ENCODE measurements at places on chromosomes 3 and 15.
A peak's percentile ranks its signal among the peaks of the same experiment; 100 is the strongest.

- DNase-seq: no peak
Measured at GRCh38 chr3:97515076-97515475, 249.5 kb upstream of the ARL6 start.

- DNase-seq: no peak
Measured at GRCh38 chr3:112769286-112769978, 77.2 kb downstream of the CD200R1L start.

GRCh38 chr3:140630866-140631265 lies 47.0 kb upstream of the TRIM42 start:
- no peak for DNase-seq

DNA sequence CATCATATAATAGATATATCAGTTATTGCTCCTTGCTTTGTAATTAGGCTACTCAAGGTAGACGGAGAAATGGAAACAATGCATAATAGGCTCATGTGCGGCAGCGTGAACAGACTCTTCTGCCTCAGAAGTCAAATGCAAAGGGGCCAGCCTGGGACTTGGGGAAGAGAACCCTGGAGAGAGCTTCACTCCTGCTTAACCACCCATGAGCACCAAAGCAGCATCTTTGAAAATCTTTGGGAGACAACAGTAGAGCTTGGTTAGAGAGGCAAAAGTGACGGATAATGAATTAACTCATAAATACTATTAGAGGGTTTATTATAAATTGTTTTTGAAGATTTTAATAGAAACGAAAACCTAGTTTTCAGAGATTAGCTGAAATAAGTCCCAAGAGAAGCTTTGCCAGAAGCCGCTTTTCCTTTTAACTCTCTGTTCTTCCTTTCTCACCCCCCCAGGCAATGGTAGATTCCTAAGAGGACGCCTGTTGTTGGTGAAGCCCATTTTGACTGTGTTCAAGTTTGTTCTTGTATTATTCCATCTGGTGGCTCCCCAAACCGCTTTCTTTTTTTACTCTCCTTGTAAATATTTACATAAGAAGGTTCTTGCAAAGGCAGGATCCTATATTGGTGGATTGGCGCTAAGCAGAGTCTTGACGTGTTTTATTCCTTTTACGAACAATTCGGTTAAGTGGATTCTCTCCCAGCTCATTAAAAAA lies 196.0 kb upstream of the TPRG1 start:
- DNase-seq: no peak

GRCh38 chr3:161579395-161580126 lies 83.0 kb downstream of the OTOL1 start:
- no peak for DNase-seq

- DNase-seq: no peak
Measured at GRCh38 chr3:52537165-52537620, 788 bp downstream of the UQCC5 start.

DNA sequence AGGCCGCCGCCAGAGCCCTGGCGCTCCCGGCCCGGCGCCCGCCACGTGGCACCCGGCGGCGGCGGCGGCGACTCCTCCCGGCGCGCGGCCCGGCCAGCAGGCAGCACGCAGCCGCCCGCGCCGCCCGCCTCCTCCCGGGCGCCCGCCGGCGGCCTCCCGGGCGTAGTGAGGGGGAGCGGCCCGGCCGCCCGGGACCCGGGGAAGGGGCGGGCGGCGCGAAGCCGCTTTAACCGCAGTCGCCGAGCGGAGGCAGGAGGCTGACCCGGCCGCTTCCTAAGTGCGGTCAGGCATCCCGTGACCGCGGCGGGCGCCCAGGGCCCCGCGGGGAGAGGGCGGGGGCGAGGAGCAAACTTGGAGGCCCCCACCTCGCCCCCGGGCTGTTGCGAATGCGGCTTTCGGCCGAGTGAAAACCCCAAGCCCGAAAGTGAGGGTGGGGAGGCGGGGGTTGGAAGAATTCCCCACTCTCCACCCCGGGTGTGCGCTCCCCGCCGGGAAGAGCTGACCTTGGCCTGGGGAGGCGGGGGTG lies 1.7 kb upstream of the HES1 start:
- DNase-seq: no peak

- DNase-seq: no peak
Measured at GRCh38 chr15:89243046-89243690, 611 bp upstream of the FANCI start.

DNA sequence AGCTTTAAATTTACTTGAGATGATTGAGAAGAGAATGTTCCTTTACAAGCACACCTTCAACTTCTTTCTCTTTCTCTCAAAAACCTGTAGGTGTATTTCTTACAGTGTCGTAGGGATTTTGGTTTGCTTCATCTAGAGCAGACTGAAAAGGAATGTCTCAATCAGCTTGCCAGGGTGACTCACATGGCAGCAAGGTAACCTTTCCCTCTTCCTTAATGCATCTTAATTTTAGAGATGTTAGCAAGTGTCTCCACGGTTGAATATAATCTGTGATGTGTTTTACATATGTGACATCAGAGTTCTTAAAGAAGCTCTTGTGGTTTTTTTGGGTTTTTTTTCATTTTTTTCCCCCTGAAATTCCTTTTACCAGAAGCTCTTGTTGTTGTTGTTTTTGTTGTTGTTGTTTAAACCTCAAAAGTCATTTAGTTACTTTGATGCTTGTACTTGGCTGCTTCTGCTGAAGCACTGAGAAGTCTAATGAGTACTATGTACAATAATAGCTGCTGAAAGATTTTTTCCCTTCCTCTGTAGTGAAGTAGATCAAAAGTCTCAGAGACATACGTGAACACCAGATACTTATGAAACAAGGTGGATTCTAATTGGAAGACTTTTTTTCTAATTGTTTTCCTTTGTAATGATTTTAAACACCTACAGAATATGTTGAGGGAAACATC lies 83.1 kb downstream of the RETNLB start:
- no peak for DNase-seq

DNA sequence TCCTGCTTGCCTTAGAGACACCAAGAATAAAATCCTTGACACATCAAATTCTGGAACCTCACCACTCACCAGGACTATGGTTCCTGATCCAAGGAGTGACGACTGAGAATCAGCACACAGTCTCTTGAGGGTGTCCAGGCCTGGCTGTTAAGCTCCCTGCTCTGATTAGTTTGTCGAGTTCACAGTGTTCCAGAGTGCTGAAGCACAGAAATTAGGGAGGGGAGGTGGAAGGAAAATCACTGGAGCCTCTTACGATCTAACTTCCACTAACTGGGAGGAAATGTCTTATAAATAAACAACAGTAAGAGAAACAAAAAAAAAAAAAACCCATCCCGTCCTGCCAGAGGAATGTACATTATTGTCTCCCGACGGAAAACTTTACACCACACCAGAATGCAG lies 330.2 kb downstream of the TIGIT start:
- peak; percentile 41 for DNase-seq

DNA sequence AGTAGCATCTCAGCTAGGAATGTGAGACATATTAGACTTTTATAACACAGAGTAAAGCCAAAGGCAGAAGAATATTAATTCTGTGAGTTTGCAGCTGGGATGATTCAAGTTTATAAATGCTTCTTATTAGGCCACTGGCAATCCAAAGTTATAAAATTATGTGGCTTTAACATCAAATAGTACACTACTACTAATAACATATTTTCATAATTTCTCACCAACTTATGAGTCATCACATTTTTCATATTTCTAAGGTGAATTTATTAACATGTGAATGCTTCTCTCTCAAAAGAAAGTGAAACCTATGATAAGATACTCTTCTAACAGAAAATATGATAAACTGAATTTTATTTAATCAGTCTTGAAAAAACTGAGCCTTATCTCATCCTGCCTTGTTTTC lies 1348.2 kb upstream of the ALCAM start:
- no peak for DNase-seq

DNA sequence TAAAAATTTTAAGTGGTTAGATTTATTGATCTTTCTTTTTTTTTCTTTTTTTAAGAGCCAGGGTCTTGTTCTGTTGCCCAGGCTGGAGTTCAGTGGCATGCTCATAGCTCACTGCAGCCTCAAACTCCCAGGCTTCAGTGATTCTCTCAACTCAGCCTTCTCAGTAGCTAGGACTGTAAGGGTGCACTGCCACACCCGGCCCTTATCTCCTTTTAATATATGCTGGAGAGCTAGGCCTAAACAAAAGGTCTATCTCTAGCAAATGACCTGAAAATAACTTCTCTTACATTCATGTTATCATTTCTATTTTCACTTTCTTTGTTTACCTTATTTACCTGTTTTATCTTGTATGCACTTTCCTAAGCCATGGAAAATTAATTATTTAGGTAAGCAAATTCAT lies 35.2 kb upstream of the MELTF start:
- no peak for DNase-seq

DNA sequence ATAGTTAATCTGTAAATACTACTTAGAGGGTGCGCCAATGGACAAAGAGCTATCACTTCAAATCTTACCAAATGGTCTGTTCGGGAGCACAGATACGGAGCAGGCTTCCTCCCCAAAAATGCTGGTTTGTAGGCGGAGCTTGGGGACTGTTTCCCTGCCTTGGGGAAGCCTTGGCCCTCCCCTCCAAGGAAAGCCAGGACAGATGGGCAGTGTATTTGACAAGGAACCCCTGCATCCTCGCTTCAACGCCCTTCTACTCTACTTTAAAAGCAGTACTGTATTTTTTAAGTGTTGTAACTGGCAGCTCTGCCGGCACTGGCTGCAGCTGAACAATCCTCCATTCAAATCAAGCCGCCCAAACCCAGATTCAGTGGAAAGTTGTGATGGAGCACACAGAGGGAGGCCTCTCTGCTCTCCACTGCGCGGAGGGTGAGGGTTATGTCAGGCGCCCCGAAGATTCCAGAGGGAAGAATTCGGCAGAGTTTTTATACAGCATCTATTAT lies 83.1 kb upstream of the FNDC3B start:
- no peak for DNase-seq

DNA sequence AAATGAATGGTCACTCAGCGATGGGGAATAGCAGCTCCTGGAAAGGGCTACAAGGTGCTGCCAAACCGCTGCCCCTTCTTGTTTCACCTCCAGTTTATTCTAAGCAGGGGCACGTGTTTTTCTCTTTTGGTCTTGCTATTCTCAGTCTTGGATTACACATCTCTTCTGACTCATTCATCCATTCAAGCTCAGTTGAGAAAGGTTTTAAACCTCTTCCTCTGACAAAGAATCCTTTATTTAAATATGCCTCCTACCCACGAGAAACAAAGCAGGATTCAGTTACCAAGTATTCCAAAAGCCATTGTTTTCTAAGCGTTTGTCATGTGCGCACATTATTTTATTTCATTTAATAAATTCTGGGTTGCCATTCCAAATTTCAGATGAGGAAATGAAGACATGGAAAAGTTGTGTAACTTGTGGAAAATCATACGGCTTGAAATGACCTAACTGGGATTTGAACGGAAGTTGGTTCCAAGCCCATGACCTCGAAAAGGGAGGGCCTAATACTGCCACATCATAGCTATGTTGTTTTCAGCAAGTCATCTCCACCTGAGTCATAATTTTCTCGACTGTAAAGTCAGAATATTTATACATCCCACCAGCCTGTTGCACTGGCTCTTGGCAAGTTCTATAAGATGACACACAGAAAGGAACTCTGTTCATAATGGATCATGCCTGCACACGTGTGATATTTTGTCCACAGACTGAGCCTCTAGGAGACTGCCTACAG lies 292.0 kb upstream of the SLCO3A1 start:
- peak; percentile 85 for DNase-seq

DNA sequence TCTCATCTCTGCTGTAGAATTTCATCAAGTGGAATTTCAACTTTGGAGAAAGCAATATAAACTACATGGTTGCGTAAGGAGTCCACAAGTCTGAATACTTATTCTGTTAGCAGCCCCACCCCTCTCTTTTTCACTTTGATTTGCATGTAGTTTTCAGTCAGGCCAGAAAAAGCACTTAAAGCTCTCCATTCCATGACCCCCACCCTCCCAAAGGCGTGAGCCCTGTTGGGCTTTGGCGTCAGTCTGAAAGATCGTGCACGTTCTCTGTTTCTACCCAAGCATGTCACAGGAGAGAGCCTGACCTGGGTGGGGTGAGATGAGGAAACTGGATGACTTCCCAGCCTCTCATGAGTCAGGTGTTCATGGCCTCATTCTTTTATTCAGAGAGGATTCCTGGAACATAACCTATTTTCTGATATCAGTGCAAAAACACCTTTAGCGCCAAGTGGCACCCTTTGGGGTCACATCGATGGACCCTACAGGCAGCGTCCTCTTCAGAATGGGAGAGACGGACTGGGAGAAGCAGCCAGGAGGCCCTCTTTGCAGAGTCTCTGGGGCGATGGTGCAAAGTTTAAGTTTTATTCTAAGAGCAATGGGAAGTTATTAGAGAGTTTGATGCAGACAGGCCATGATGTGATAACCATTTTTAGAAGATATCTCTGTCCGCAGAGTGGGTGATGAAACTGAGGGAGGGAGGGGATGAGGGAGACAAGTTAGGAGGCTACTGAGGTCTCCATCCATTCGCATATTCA lies 55.8 kb downstream of the LSM3 start:
- DNase-seq: no peak

- DNase-seq: peak; percentile 24
Measured at GRCh38 chr15:64503197-64503596, 42.8 kb downstream of the ZNF609 start.

- peak; percentile 18 for DNase-seq
Measured at GRCh38 chr3:188529228-188529627, 375.3 kb downstream of the LPP start.

DNA sequence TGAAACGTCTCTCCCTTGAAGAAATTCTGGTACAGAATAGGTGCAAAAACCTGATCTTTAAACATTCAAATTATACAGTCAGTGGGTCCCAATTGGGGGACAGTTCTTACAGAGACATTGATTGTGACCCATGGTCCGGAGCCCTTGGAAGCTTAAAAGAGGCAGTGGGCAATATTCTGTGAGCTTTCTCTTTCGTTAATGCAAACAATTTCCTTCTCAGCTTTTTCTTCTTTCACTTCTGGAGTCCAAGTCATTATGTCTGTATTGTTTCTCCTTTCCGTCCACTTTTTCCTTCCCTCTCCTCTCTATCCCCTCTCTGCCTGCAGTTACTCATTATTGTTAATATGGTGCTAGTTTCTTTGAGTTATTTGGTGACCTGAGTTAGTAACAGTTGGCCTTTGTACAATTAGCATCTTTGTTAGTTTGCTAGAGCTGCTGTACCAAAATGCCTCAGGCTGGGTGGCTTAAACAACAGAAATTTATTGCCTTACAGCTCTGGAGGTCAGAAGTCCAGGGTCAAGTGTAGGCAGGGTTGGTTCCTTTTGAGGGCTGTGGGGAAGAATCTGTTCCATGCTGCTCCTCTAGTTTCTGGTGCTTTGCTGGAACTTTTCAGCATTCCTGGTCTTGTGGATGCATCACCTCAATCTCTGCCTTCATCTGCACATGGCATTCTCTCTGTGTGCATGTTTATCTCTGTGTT lies 102.6 kb downstream of the GMPS start:
- no peak for DNase-seq

GRCh38 chr15:81286621-81287121 lies 37.3 kb downstream of the STARD5 start:
- no peak for DNase-seq

- no peak for DNase-seq
Measured at GRCh38 chr3:190117981-190118380, 2.7 kb downstream of the P3H2 start.

GRCh38 chr3:151827816-151828215 lies 13.9 kb downstream of the AADAC start:
- DNase-seq: no peak

- no peak for DNase-seq
Measured at GRCh38 chr15:101162701-101163483, 89.0 kb downstream of the CHSY1 start.

- no peak for DNase-seq
Measured at GRCh38 chr3:141812084-141812483, 48.9 kb downstream of the GRK7 start.
